Heart right ventricle (tissue), 16 donors: ENCODE measurements at places on chromosomes 7 and 10. TPM values are rescaled to one million over a fixed set of nuclear protein-coding genes. Genes with fewer than 3 reads are reported as not detected.
A peak's percentile ranks its signal among the peaks of the same experiment; 100 is the strongest.

DNA sequence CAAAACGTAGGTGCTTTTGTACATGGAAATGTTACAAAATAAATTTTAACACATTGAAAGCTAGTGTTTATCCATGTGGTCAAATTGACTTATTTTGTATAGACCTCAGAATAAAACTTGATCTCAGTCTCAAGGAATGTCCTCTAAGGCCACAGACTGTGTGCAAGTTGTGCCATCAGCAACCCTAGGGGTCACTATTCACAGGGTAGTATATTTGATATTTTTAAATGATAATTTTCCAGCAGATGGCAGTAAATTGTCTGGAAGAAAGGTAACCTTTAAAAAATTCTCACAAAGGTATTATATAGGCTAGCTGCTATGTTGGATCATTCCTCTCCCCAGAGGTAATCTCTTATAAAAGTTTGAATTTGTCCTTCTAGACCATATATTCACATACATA, 12.9 kb upstream of the SNX10 start:
- H3K27ac ChIP-seq: no peak overlapping the region
- no peaks in the 10 kb centered on the region for H3K36me3 ChIP-seq
- DNase-seq: no peak
- H3K4me3 ChIP-seq: no peak overlapping the region
- no peaks in the 10 kb centered on the region for H3K4me1 ChIP-seq
- H3K27me3 ChIP-seq: no peaks in the 10 kb centered on the region

- no peak overlapping the region for H3K4me3 ChIP-seq
- H3K27ac ChIP-seq: peak overlapping the region; percentile 88
- DNase-seq: peak; percentile 43
- H3K36me3 ChIP-seq: peaks cover 22% of the 10 kb centered on the region
- no peaks in the 10 kb centered on the region for H3K27me3 ChIP-seq
Measured at GRCh38 chr7:43647673-43648472, 65.0 kb downstream of the STK17A start.

- no peaks in the 10 kb centered on the region for H3K27me3 ChIP-seq
Measured at GRCh38 chr7:128948312-128948973, 10.7 kb downstream of the IRF5 start.

DNA sequence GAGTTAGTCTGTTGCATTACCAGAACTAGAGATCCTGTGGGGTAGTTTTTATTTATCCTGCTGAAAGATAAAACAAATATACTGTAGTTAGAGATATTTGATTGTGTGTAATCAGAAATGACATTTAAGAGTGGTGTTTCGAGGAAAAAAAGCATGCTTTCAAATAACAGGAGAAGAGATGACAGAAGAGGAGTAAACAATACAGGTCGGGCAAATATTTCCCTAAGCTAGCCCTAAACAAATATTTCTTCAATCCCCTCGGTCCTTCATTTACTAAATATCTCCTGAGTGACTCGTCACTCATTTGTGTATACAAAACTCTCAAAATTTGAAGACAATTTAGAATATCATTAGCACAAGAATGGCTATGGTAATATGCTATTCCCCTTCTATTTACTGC, 219.7 kb upstream of the FERD3L start:
- no peaks in the 10 kb centered on the region for H3K4me1 ChIP-seq
- no peaks in the 10 kb centered on the region for H3K36me3 ChIP-seq
- no peak for DNase-seq
- H3K27me3 ChIP-seq: no peaks in the 10 kb centered on the region
- no peak overlapping the region for H3K4me3 ChIP-seq

- H3K4me3 ChIP-seq: no peak overlapping the region
- DNase-seq: no peak
- no peak overlapping the region for H3K27ac ChIP-seq
- H3K27me3 ChIP-seq: no peaks in the 10 kb centered on the region
Measured at GRCh38 chr10:11906714-11907113, 83.6 kb downstream of the PROSER2 start.

GRCh38 chr10:31693491-31693890, 235.1 kb downstream of the ARHGAP12 start:
- H3K27ac ChIP-seq: no peak overlapping the region
- H3K27me3 ChIP-seq: no peaks in the 10 kb centered on the region
- DNase-seq: no peak
- no peaks in the 10 kb centered on the region for H3K36me3 ChIP-seq
- H3K4me1 ChIP-seq: peaks cover 15% of the 10 kb centered on the region

The TMEM176A gene
- 19.2 TPM for polyA plus RNA-seq

The LGI1 gene
- not detected for polyA plus RNA-seq

The GBX1 gene
- polyA plus RNA-seq: 1.0 TPM

The GRID2IP gene
- 0.15 TPM for polyA plus RNA-seq
